Occipital lobe (tissue), 3 donors: ENCODE measurements at places on chromosomes 4 and X. TPM values are rescaled to one million over a fixed set of nuclear protein-coding genes. Genes with fewer than 3 reads are reported as not detected.

The IDH3G gene
- total RNA-seq, result 29.0 TPM

The SLC25A6 gene
- 126 TPM for total RNA-seq

The TMEM131L gene
- 48.7 TPM for total RNA-seq

The TMPRSS11B gene
- 0.78 TPM for total RNA-seq

The PARM1 gene
- 8.6 TPM for total RNA-seq

The BTC gene
- 0.31 TPM for total RNA-seq

The FATE1 gene
- total RNA-seq, result not detected

The FMR1 gene
- total RNA-seq, result 84.5 TPM
